ENCODE measurements at places on chromosomes 12 and 14.

GRCh38 chr12:121595520-121595919 lies 14.7 kb upstream of the KDM2B start:
- DNase-seq = no peak

DNA sequence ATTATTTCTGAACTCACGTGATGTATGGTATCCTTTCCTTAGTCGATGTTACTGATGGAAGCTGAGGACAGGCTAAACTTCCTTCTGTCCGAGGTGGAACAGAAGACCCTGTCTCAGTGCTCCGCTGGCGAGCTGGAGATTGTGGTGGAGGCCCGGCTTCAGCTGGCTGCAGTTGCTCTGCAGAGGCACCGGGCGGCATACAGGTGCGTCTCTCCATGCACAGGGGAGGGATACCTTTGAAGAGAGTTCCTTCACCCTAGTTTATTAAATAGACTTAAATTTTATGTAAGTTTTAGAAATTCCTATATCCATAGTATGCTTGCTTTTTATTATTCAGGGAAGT lies 186.7 kb upstream of the NEDD1 start:
- no peak for DNase-seq

DNA sequence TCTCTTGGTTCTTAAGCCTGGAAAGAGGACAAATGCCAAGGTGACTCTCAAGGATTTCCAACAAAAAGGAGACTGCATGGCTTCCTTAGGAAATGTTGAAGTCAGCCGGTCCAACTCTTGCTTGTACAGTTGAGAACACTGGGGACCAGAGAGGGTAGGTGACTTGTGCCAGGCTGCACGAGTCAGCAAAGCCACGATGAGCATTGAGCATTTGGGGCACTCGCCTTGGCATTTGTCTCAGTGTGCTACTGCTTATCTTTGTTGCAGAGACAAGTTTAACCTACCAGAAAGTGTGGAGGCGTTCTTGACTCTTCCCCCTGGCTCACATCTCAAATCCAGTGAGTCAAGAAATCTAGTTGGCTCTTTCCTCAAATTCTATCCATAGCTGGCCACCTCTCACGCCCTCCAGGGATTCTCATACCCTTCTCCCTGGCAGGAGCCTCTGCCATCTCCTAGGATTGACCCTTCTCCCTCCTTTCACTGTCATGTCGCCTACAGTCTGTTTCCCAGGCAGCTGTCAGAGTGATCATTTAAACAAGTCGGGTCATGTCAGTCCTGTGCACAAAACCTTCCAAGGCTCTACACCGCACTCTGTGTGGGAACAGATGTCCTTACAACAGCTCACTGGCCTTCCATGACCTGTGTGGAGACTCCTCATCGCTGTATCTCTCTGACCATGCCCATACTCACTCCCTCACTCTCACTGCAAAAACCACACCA lies 17.2 kb upstream of the KRT83 start:
- DNase-seq = no peak

DNA sequence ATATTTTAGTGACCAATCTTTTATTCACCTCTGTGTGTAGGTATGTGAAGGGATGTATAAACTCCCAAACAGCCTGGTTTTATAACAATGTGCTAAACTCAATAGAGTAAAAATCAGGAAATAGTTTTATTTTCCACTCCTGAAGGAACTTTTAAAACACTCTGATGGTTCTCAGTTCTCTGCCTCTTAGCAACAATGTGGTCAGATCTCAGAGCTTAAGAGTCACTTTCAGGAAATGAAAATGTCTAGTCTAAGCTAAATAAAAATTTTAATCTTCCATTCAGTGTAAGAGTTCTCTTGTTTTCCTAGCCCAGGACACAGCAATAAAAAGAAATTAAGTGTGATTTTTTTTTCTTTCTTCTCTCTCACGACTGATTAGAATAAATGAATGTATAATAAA lies 718.0 kb downstream of the C12orf50 start:
- no peak for DNase-seq

DNA sequence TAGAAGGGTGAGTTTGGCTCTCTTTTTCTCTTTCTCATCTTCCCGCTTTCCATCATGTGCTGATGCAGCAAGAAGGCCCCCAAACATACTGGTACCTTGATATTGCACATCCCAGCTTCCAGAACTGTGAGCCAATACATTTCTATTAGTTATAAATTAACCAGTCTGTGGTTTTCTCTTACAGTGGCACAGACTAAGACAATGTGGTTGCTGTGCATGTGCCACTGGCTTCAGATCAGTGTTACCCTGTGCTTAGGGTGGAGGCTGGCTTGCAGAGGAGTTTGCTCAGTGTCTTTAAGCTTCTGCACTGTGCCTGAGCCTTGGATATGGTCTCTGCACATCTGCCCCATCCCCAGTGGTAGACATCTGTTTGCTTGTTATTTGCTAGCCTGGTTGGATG lies 5.5 kb downstream of the IFI27L2 start:
- DNase-seq = no peak

DNA sequence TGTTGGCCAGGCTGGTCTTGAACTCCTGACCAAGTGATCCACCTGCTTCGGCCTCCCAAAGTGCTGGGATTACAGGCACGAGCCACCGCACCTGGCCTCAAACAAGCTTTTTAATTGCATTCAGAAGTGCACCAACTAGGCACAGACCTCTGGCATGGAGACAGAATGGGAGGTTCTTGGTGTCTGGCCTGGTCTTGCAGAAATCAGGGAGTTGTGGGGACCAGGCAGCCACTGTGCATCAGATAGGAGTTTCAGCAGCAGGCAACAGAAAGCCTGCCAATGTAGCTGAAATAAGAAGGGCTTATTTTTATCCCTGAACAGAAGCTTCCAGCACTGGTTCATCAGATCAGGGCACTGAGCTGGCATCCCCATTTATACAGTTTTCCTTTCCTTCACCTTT lies 22.2 kb upstream of the TCL1B start:
- no peak for DNase-seq

DNA sequence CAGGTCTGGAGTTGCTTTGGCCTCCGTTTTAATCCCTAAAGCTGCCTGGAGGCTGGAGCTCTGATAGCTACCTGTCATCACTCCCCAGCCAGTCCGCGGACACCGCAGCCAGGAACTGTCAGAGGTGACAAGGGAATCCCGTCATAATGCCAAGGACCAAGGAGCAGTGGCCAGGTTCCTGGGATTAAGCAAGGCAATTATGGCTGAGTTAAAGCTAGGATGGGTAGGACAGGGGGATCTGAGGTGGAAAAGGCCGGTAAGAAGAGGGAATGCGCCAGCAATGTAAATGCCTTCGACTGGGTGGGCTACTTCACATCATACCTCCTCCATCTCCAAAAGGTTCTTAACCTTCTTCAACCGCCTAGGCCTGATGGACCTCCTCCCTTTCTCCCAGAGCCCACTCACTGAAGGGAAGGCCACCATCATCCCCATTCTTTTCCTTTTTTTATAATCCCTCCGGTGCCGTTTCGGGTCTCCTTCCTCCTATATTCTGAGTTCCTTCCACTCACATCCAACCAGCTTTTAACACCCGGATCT lies 1.9 kb downstream of the PPP1R3E start:
- DNase-seq = no peak

DNA sequence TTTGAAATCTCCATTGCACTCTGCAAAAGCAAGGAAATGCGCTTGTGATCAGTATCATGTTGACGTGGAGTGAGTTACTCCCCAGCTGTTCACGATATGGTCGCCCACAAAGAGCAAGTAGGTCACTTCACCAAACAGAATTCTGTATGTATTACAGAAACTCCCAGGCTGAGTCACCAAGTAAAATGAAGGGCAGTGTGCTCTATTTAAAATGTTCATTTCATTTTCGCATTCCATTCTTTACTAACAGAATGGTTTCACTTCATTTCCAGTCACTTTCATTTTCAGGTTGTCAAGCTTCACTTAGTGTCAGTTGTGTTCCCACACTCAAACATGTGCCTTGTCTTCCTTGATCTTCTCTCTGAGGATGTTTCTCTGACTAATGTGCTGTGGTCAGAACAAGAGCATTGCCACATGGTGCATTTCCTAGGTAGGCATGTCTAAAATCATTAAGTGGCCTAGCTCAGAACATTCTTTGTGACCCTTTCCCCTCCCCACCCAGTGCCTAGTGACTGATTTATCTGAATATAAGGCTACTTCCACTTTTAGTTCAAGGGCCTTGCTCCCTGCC lies 391.2 kb downstream of the RAD51B start:
- DNase-seq = no peak

DNA sequence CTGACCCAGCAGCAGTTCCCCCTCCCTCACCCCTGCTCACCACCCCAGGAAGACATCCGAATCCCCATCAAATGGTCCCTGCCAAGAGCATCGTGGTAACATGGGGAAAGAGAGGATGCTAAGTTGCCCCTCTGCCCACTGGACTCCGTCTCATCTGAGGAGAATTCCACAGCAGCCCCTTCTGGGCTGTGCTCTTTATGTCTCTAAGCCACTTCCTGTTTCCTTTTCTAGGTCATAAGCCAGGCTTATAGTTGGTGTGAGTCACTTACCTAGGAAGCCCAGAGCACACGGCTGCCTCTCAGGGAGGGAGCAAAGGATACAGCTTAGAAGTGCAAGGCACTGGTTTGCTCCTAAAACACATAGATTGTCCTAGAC lies 76.0 kb downstream of the VCPKMT start:
- no peak for DNase-seq

DNA sequence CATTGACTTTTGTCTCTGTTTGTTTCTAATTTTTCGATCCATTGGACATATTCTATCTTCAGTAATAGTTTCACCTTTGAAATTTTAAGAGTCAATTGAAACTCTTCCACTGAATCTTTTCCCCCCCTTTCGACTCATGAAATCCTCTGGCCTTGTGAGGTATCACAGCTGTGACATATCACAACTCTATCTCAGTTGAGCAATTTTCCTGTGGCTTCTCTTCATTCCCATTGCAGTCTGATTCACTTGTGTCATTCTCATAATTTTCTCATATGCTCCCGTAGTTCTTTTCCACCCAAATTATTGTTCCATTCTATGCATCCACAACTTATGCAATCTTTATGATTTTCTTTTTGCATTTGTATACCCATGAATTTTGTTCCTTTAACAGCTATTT lies 261.6 kb downstream of the DACT1 start:
- no peak for DNase-seq

- DNase-seq = no peak
Observed at GRCh38 chr14:69404883-69405282, 6.4 kb downstream of the SLC39A9 start.

- DNase-seq = no peak
Observed at GRCh38 chr14:104434214-104435076, 145.1 kb upstream of the C14orf180 start.

DNA sequence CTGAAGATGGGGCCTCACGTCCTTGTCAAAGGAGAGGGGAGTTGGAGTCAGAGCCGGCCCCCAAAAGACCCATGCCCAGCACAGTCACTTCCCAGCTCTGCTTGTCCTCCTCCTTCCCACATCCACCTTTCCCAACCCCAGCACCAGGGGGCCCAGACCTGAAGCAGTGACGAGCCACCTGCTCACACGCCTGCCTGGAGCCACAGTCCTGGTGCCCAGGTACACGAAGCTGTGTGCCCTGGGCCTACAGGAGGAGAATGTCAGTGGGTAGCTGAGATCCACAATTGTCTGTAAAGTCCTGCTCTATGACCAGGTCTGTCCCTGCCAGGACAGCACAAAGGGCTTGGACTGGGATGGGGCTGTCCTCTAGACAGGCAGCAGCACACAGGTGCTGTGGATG lies 126.8 kb upstream of the PZP start:
- no peak for DNase-seq

DNA sequence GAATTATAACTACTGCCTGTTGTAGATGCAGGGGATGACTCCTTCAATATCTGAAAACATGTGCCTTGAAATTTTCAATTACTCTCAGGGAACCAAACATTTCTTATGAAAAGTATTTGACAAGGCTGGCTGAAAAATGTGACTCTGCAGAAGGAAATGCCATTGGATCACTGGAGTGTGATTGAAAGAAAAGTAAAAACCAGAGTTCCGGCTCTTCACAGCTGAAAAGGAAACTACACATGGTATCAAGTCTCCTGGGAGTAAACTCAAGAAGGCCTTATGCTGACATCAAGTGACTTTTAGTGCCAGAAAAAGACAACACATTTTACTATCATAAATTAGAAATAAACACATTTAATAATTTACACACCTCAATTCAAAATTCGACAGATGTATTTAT lies 693.0 kb downstream of the LRFN5 start:
- no peak for DNase-seq

DNA sequence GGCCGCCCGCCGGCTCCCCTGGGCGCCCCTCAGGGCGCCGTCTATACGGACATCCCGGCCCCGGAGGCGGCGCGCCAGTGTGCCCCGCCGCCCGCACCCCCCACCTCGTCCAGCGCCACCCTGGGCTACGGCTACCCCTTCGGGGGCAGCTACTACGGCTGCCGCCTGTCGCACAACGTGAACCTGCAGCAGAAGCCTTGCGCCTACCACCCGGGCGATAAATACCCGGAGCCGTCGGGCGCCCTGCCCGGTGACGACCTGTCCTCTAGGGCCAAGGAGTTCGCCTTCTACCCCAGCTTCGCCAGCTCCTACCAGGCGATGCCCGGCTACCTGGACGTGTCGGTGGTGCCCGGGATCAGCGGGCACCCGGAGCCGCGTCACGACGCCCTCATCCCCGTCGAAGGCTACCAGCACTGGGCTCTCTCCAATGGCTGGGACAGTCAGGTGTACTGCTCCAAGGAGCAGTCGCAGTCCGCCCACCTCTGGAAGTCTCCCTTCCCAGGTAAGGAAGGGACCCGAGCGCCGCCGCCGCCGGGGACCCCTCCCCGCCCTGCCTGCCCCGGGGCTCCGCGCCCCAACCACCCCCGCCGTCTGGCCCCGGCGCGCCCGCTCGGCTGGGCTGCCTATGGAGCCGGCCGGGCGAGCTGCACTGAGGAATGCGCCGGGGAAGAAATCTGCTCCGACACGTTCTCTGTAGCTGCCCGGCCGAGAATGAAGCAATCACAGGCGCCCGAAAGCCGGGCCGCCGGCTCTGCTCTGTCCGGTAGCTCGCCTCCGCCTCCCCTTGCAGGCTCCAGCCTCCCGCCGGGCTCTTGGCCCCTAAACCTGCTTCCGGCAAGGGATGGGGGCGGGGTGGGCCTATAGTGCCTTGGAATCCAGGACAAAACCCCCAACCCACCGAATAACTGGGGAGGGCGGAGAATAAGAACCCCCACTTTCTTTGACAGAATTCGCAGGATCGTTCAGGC lies 794 bp downstream of the HOXC13 start:
- no peak for DNase-seq

DNA sequence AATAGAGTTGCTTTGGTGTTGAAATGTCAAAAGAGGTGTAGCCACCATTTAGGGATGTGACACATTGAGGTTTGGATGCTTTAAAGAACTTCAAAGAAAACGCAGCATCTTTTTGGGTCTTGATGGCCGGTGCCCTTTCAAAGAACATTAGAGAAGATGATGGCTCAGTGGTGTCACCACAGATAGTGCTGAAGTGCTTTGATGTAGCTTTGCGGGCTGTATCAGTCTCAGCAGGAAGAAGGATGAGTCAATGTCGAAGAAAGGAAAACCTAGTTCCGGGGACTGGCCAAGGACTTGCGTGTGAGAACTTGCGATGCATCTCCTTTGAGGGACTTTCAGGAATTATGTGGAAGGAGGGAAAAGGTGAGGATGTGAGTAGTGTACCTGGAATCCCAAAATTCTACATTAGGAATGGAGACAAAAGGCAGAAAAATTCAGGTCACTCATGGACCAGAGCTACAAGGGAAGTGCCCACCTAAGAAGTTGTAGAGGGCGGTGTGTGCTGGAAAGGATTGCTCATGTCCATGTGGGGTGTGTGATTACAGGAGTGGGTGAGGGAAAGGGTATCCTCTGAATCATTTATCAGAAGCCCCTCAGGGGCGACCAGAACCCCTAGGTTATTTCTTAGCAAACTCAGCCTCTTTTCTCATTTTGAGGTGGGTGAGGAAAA lies 39.7 kb upstream of the GZMB start:
- peak; percentile 44 for DNase-seq

GRCh38 chr12:52798671-52799504 lies 3.0 kb upstream of the KRT3 start:
- no peak for DNase-seq
